ENCODE measurements at places on chromosomes 4 and X. TPM values are rescaled to one million over a fixed set of nuclear protein-coding genes. Genes with fewer than 3 reads are reported as not detected.

DNA sequence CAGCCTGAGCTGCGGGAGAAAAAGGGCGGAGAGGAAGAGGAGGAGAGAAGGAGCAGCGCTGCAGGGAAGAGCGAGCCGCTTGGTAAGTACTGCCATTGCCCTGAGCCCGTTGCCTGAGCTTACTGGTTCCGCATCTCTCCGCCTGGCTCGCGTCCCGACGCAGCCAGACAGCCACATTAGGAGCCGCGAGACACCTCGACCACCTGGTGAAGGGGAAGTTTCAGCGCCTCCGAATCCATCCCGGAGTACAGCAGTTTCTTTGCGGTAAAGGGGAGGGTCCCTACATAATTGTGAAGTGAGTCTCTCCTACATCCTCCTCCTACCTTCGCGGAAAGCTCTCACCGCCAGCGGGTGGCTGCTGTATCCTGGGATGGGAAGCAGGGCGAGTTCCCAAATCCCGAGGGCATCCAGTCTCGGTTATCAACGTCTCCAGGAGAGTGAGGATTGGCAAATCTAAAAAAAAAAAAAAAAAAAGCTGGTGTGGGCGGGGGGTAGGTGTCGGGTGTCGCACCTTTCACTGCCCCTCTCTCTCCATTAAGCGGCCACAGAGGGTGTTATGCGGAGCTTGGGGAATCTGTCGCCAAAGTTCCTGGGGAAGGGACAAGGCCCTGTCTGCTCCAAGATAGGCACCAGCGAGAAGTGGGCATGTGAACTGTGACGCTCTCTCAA is 7.9 kb downstream of the TBX22 start:
- DNase-seq, result no peak

DNA sequence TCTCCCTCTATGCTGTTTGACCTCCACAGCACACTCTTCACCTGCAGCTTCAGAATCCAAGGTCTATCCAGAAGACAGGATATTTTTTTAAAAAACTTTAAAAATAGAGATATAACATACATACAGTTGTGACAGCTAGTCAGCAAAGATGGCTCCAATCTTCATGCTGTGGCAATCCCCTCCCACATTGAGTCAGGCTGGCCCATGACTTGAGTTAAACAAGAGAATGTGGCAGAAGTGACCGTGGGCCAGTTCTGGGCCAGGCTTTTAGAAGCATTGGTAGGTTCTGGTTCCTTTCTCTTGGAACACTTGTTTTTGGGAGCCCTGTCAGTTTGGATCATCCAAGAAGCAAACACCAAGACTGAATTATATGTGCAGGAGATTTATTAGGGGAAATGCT is 36.1 kb upstream of the REPS2 start:
- no peak for DNase-seq

DNA sequence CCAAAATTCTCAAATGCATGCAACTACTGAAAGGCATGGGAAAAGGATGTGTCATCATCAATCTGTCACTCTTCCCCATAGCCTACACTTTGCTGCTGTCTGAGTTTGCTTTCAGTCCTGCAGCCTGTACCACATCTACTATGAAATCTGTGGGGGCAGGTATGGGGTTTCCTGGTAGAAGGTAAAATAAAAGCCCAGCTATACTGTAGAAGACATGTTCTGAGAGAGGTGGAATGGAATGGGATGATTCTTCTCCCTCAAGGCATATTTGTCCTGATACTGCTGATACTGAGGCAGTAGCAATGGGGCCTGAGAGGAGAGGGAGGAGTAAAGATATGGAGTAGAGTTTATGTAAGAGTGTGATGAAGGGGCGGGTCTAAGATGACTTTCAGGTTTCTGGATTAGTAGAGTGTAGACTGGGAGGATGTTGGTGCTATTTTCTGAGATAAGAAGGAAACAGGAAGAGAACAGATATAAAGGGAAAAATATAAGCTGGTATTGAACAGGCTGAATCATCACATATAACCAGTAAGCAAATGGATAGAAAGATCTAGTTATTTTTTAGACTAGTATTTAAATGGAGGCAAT is 38.7 kb upstream of the GYPA start:
- no peak for DNase-seq

- DNase-seq, result no peak
These were observed 47.5 kb upstream of the KLHL13 start for GRCh38 chrX:118164138-118164537.

DNA sequence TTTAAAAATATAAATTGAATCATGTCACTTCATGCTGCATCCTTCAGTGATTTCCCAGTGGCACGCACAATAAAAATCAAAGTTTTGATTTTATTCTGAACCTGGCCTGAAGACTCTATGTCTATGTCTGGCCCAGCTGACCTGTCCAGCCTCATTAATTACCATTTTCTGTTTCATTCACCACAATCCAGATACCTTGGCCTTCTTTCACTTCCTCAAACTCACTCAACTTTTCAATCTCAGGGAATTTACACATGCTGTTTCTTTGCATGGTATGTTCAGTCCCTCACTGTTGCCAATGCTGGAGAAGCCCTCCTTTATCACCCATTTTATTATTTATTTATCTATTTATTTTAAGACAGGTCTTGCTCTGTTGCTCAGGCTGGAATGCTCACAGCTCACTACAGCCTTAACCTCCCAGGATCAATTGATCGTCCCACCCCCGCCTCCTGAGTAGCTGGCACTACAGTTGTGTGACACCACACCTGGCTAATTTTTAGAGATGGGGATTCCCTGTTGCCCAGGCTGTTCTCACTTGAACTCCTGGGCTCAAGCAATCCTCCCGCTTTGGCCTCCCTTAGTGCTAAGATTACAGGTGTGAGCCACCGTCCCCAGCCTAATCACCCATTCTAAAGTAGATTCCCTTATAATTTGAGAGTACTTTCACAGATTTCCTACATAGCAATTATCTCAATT is 43.1 kb downstream of the ZGRF1 start:
- no peak for DNase-seq

GRCh38 chr4:88054901-88055300 is 47.5 kb downstream of the PKD2 start:
- no peak for DNase-seq

The SHOX gene
- total RNA-seq, result not detected

- no peak for DNase-seq
These were observed 59.6 kb downstream of the UGT8 start for GRCh38 chr4:114658179-114658578.

DNA sequence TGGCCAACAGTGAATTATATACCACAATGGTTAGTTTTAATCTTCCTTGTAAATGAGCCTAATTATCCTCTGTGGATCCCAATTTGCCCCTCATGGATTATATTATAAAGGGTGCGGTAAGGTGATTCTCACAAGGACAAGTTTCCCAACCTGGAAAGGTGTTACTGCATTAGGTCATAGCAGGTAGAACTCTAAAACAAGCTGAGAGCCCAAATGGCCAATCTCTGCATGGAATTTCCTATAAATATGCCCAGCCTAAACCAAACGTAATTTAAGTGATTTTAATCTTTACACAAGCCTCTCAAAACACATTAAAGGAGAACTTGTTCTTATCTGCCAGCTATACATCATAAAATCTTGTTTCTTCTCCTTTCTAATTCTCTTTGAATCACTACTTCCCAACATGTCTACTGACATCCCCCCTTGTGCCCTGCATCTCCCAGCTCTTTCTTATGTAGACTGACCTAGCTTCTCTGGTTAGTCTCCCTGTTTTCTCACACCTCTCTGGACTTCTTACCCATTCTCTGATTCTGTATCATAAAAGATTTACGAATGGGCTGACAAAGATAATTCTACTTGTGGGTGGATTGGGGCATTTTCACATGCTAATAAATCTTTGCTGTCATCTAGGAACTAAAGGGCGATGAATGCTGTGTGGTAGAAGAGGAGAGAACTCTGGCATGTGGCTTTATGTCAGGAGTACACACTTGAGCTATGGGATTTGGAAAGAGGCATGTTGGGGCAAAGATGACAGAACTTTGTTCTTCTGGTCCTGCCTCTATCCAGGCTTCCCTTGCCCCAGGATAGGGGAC is 94.3 kb upstream of the PGRMC2 start:
- DNase-seq, result no peak

GRCh38 chrX:107451731-107452130 is 2.3 kb downstream of the FRMPD3 start:
- no peak for DNase-seq

The NAP1L5 gene
- 2.4 TPM for total RNA-seq

The ITIH6 gene
- not detected for total RNA-seq

Measured in Right ventricle myocardium inferior (tissue), 1 donor.